Activated CD4-positive, alpha-beta T cell treated with anti-CD3 and anti-CD28 coated beads for 36 hours (primary cell): ENCODE measurements at places on chromosomes 7 and 10. TPM values are rescaled to one million over a fixed set of nuclear protein-coding genes. Genes with fewer than 3 reads are reported as not detected.

DNA sequence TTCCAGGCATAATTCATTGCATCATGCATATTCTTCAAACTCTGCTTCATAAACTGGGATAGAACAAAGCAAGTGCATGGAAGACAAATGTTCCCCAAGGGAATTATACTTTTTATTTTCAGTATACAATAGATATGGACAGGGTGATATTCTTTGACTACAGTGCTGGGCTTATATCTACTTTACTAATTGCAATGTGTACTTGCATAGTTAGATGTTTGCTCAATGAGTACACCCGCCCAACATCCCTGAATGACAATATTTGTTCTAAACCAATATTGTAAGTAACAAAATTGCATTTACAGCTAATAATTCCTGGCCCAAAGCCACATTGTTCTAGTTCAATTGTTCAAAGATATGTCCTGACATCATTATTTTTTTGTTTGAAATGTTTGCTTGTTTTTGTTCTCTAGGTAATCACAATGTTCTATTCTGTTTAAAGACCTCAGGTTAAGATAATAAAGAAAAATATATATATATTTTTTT is 171.4 kb downstream of the PTN start:
- H3K27ac ChIP-seq: no peak overlapping the region
- H3K4me3 ChIP-seq: no peak overlapping the region
- no peaks in the 10 kb centered on the region for H3K4me1 ChIP-seq
- no peaks in the 10 kb centered on the region for H3K27me3 ChIP-seq
- no peaks in the 10 kb centered on the region for H3K36me3 ChIP-seq

DNA sequence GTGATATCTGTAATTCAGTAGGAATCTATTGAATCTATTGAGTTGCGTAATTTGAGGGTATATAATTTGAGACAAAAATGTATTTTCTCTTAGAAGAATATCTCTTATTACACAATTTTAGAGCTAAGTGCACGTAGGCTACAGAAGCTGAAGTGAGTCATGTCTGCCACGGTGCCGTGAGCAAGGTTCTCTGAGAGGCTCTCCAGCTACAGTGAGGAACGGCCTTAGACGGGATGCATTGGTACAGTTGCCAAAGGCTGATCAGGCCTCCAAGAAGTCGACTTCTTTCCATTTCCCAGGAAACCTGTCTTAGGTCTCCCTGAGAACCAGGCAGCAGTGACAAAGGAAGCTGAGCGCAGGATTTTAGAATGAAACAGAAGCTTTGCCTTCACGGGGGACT is 28.6 kb downstream of the TCERG1L start:
- no peak overlapping the region for H3K27ac ChIP-seq
- no peaks in the 10 kb centered on the region for H3K27me3 ChIP-seq
- H3K4me3 ChIP-seq: no peak overlapping the region
- H3K36me3 ChIP-seq: no peaks in the 10 kb centered on the region
- H3K4me1 ChIP-seq: no peaks in the 10 kb centered on the region

- peaks cover 4% of the 10 kb centered on the region for H3K27me3 ChIP-seq
- no peak for DNase-seq
- no peak overlapping the region for H3K27ac ChIP-seq
- H3K4me1 ChIP-seq: no peaks in the 10 kb centered on the region
- H3K36me3 ChIP-seq: no peaks in the 10 kb centered on the region
Measured at GRCh38 chr7:44176486-44176885, 12.8 kb downstream of the GCK start.

The RHOBTB1 gene
- total RNA-seq: 0.21 TPM
